ENCODE measurements at places on chromosomes 13 and 19.

DNA sequence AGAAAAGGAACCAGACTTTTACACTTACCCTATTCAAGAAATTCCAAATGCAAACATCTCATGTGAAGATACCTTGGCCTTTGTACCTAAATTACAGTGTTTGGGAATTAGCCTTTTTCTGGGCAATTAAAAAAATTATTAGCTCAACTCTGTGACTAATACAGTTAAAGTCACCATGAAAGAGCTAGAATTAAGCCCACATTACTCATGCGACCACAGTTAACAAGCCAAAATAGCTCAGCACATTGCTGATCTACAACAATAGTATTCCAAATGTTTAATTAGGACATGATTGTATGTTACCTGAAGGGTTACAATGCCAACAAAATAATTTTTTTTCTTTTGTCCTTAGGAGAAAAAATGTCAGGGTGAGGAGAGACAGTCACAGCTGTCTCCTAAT is 263.6 kb upstream of the GPC6 start:
- no peak for DNase-seq

DNA sequence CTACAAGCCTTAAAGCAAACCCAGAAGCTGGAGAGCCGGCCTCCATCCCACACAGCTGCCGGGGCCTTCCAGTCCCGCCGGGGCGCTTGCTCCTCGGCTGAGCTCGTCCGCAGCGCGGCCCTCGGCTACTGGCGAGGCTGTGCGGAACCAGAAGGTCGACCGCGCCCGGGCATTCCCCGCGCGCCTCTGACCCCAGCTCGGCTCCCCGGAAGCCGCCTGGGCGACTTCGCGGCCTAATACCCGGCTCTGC is 863 bp downstream of the ANKRD10 start:
- DNase-seq, result no peak

DNA sequence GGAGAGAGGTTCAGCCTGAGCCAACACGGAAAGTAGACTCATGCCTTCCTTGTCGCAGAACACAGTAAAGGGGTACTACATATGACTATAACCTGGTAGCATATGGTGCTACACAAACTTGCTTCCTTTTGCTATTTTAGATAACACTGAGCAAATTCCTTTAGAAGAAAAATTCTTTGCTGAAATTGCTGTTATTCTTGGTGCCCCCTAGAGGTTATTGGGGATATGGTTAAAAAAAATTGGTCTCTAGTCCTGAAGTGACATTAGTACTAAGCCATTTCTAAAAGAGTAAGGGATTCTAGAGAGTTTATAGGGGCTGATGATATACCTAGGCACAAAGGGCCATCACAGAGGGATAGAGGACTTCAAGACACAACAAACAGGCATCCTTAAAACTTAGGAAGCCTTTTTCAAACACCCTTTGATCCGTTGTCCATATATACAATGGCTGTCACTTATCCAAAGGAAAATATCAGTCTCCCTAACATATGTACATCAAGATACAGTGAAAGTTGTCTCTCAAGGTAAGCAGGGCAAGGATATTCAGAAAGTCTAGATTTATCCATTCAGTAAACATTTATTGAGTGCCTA is 13.9 kb upstream of the HS6ST3 start:
- no peak for DNase-seq

- DNase-seq, result no peak
Measured at GRCh38 chr19:29484876-29485275, 40.9 kb upstream of the VSTM2B start.

- DNase-seq, result peak; percentile 29
Measured at GRCh38 chr19:28878862-28879566, 333.9 kb downstream of the UQCRFS1 start.

DNA sequence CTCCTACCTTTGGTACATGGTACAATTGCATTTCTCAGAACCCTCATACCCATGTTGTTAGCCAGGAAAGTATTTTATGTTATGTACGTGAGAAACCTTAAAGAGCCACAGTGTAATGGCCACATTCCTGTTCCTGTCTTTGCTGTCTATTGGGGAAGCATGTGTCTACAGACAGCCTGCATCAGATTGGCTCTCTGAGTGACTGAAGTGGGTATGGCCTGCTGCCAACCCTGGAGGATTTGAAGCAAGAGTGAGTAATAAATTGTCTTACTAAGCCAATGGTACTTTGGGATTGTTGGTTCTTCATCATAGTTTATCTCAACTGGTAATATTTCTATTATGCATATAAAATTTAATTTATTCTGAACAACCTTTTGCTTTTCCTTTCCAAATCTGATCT is 574.1 kb downstream of the LMO7 start:
- no peak for DNase-seq

DNA sequence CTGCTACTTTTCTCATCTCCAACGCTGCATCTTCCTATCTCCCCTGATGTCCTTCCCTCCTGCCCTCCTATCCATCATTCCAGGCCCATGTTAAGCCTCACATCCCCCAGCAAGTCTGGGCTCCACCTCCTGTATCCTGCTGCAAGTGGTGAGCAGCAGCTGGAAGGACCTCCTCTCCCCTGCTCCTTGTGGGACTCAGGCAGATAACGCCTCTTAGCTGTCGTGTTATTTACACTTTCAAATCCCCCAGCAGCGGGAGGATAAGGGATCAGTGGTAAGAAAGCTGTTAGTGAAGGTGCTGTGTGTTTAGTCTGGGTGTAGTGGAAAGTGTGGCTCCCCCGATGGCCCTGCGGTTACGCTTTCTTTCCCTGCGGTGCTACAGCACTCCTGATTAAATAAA is 211.9 kb downstream of the ZNF536 start:
- no peak for DNase-seq

DNA sequence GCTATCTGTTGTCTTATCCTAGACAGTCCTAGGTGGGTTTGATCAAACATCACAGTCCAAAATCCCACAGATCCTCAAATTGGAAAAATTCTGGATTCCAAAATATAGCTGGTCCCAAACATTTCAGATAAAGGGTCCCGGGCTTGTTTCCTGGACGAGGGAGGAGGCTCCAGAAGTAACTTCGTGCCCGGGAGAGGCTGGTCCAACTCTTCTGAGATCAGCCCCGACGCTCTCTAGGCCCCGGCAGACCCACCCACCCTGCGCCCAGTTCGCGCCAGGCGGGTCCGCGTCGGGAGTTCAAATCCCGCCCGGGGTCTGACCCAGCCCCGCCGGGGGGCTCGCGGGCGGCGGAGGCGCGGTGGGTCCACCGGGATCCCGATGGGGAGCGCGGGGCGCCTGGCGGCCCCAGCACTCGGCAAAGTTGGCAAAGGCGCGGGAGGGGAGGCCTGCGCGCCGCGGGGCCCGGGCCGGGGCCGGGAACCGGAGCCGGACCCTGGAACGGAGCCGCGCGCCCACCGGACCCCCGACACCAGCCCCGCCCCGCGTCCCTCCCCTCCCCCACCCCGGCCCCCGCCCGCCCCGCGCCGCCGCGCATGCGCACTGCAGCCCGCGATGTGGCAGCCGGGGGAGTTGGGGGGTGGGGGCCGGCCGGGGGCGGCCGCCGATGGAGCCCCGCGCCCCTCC is 513 bp downstream of the MIER2 start:
- DNase-seq, result peak; percentile 6

- no peak for DNase-seq
Measured at GRCh38 chr19:49812452-49812996, 568 bp downstream of the FUZ start.

- DNase-seq, result no peak
Measured at GRCh38 chr13:100266026-100266425, 177.1 kb downstream of the PCCA start.

GRCh38 chr13:76884186-76884906 is 1.9 kb downstream of the KCTD12 start:
- DNase-seq, result no peak

GRCh38 chr19:46299004-46299509 is 2.2 kb downstream of the HIF3A start:
- DNase-seq, result no peak

- no peak for DNase-seq
Measured at GRCh38 chr19:6891761-6892385, 4.5 kb downstream of the ADGRE1 start.

DNA sequence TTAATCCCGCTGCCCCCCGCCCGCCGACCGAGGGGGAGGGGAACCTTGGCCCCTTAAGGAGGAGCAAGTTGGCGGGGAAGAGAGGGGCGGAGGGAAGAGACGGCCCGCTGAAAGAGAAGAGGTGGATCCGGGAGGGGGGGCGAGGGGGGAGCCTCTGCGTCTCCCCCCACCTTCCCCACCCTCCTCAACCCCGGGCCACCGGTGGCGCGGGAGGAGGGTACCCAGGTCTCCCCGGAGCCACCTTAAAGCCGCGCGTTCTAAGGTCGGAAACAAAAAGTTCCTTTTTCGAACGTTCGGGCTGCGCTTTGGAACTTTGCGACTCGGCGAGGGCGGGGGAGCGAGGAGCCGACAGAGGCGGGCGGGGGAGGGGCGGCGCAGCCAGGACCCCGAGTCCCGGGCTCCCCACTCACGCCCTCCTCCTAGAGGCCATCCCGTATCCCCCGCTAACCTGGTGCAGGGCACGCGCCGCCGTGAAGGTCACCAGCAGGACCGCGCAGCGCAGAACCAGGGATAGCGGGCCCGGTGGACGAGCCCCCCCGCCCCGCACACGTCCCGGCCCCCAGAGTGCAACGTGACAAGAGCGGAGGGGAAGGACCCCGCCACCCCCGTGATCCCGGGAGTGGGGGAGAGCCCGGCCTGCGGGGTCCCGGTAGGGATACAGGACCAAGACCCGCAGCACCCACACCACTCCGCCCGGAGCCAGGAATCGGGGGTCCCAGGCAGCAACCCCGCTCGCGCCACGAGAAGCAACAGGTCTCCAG is 659 bp downstream of the ERF start:
- no peak for DNase-seq

DNA sequence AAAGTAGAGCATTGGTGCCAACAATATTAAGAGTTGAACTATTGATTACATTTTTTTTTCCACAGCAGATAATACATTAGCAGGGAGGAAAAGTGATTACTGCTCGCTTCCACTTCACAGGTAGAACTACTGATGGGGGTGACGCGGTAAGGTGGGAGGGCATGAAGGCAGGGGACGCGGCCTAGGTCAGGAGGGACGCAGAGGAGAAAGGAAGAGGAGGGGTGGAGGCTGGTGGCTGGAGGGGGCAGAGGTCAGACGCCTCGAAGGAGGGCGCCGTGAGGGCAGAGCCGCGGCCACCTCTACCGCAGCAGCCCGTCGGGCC is 287 bp upstream of the B3GLCT start:
- no peak for DNase-seq

GRCh38 chr13:22114630-22115311 is 443.9 kb downstream of the FGF9 start:
- DNase-seq, result peak; percentile 1

GRCh38 chr19:584240-585001 is 5.3 kb upstream of the HCN2 start:
- DNase-seq, result peak; percentile 40

- DNase-seq, result no peak
Measured at GRCh38 chr19:1970806-1971502, 30.0 kb downstream of the CSNK1G2 start.

DNA sequence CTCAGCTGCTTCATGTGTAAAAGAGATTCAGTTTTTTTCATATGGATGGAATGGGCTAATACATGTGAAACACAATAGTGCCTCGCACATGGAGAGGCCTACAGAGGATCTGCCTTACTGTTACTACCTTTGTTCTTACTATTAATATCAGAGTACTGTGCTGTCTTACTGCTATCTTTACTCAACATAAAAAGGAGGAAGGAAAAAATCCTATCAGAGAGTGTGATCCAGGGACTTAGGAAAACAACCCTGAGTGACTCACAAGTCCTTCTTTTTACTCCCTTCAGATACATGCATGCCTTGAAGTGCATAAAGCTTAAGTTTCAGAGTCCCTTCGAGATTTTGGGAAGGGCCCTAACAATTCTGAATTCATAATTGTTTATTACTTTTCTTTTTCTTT is 136.8 kb downstream of the TBC1D4 start:
- DNase-seq, result no peak

DNA sequence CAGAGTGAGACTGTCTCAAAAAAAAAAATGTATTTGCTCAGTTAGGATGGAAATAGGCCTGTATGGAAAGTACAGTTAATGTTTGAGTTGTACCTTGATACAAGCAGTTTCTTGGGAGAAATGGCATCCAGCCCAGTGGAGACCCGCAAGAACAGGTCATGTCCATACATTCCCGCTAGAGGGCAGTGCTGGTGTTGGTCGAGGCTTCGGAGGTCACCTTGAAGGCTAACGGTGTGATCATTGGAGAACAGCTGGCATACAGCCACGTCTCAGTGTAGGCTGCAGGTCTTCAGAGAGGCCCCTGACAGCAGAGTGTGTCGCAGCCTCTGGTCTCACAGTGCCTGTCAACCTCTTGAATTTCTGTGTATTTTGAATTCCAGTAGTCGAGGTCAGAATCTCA is 7.5 kb downstream of the ZNF610 start:
- DNase-seq, result peak; percentile 8

GRCh38 chr13:109790942-109791605 is 4.7 kb upstream of the IRS2 start:
- no peak for DNase-seq

DNA sequence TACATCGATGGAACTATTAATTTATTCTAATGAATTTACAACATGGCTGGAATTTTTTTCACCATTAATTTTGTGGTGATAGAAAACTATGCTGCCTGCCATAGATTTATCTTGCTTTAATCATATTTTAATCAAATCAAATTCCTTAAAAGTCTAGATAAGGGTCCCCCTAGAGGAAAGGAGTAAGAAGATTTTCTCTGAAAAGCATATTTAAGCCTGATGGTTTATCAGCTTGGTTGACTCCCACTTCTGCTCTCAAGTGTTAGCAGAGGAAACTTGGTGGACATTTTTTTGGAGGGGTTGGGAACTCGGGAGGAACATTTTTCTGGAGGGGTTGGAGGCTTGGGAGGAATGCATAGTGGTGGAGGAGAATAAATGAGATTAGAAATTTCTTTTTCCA is 253.3 kb downstream of the KCNRG start:
- no peak for DNase-seq

DNA sequence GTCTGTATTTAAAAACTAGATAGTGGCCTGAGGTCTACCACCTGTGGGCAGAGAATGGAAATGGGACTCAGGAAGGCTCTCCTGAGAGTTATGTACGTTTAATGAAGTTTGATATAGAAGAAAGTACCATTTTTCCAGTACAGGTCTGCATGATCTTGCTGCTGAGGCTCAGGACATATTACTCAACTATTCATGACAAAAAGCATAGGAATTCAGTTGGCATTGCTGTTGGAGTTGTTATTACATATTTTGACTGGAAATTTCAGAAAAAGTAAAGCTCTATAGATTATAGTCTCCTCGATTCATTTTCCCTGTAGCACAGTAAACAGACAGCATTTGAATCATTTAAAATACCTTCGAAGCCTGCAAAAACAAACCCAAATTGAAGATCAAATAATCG is 469.8 kb downstream of the DCT start:
- DNase-seq, result no peak
